ENCODE measurements at places on chromosomes 5 and 9.

- no peak for DNase-seq
Measured at GRCh38 chr9:95497772-95498171, 19.0 kb downstream of the PTCH1 start.

DNA sequence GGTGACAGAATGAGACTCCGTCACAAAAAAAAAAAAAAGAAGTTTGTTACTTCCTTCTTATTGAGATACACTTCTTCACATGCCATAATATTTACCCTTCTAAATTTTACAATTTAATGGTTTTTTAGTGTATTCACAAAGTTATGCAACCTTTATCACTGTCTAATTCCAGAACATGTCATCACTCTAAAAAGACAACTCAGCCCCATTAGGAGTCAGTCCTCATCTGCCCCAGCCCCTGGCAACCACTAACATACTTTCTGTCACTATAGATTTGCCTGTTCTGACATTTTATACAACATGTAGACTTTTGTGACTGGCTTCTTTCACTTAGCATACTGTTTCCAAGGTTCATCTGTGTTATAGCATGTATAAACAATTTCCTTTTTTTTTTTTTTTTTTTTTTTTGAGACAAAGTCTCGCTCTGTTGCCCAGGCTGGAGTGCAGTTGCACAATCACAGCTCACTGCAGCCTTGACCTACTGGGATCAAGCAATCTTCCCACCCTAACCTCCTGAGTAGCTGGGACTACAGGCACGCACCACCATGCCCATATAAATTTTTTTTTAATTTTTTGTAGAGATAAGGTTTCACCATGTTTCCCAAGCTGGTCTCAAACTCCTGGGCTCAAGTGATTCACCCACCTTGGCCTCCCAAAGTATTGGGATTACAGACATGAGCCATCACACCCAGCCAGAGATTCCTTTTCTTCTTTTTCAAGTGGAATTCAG is 18.0 kb downstream of the AQP3 start:
- DNase-seq: no peak

GRCh38 chr5:43412644-43413043 is 453 bp upstream of the CCL28 start:
- no peak for DNase-seq

DNA sequence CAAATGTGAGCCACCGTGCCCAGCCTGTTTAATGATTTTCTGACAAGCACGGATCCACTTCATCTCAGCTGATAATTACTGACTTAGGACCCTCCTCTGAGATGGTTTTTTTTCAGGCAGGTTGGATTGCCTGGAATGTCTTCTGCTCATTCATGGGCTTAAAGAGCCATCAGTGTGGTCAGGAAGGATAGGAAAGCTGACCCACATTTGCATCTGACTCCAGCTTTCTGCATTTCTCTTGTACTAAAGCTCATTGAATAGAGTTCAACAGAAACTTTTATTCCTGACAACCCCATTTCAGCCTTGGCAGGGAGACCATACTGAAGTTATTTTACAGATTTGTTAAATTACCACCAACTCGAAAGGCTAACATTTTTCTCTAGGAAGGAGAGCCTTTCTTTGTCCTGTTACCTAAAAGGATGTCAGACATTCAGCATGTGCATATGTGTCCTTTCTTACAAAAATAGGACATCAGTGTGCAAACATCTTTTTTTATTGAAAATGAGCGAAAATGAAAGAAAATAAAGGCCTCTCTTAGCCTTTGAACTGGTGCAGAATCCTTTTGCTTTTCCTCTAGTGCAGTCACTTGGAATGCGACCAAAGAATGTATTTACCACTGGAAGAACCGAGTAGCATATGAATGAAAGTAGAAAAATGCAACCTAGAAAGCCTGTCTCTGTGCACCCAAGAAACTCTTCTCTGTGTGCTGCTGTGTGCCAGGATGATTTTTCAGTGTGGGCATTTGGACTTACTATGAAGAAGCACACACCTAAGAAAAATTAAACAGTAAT is 26.6 kb downstream of the ADCY2 start:
- no peak for DNase-seq

- DNase-seq: peak; percentile 24
Measured at GRCh38 chr5:136080483-136081216, 51.9 kb downstream of the TGFBI start.

DNA sequence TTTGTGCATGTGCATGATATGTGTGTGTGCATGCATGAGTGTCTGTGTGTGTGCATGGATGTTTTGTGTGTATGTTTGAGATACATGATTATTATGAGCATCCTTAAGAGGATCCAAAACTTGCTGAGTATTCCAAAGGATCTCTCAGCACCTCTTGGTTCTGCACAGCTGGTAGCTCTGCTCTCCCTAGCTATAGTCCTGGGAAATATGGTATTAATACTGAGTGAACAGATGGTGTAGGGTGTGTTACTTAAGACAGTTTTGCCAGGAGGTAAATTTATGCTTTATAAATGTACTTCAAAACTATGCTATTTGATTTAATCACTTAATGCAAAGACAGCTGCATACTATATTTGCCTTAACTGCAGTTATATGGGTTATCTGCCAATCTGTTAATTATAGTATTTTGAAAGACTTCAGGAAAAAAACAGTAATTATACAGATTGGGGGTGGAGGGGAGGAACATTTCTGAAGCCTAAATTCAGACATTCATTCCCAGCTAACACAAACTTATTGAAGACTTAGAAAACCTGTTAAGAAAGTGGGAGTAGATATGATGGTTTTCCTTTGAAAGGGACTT is 215.5 kb downstream of the MPDZ start:
- DNase-seq: no peak
